ENCODE measurements at places on chromosomes 11 and 22.

GRCh38 chr11:62925308-62925707 lies 4.1 kb upstream of the CHRM1 start:
- no peak for DNase-seq

- DNase-seq, result no peak
Measured at GRCh38 chr11:15852179-15852578, 504.2 kb downstream of the SOX6 start.

DNA sequence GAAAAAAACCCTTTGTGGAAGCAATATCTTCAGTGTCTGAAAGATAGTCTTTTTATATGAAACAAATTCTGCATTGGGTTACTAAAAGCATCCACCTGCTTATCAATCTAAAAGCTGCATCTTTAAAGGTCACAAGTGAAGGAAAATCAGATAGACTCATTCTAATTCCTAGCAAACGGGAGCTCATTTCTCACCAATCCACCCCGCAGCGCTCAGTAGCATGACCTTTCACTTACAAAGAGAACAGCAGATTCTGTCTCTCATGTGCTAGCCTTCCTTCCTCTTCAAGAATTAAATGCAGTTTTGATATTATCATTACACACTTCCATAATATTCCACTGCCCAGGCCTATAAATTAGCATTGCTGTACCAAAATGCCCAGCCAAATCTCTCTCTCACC lies 212.9 kb downstream of the CADM1 start:
- DNase-seq, result no peak

- DNase-seq, result no peak
Measured at GRCh38 chr11:107250017-107250416, 207.6 kb downstream of the CWF19L2 start.

DNA sequence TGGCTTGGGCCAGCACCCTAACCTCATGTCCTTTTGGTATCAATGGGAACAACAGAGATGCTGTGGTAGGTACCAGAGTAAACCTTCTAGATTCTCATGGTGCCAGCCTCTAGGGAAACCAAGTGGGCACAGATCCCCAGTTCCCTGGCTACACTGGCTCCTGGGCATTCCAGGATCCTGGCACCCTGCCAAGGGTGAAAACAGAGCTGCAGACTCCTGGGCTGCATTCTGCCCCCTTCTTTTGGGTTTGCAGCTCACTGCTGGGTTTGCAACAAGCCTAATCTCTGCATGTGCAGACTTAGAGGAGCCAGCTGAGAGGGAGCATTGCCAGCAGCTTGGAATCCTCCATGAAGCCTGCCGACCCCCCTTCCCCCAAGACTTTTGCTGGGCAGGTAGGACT lies 30.6 kb downstream of the PRDM11 start:
- no peak for DNase-seq

Measured in GOT3 (cell line).